Neural crest cell (in vitro differentiated cells): ENCODE measurements at places on chromosomes 3 and 15.

DNA sequence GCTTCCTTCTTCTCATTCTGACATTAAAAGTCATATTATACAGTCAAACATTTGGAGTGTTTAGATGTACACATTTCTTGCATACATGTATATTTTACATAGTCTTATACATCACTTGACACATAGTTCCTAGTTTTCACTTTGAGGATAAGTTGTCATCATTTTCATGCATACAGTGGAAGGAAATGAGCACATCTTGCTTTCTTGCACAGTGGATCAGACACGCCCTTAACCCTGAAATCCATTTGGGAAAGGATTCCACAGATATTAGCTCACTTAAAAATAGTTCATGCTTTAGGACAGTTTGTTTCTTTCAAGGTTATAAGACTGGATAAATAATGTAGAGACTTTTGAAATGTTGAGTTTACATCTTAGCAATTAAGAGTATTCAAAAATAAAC, 148.6 kb upstream of the MME start:
- no peak for DNase-seq

GRCh38 chr3:98897701-98898100, 3.8 kb downstream of the DCBLD2 start:
- DNase-seq, result no peak

- DNase-seq, result no peak
Observed at GRCh38 chr15:71685420-71685993, 124.8 kb upstream of the NR2E3 start.

- no peak for DNase-seq
Observed at GRCh38 chr15:99435113-99435695, 130.6 kb upstream of the MEF2A start.

DNA sequence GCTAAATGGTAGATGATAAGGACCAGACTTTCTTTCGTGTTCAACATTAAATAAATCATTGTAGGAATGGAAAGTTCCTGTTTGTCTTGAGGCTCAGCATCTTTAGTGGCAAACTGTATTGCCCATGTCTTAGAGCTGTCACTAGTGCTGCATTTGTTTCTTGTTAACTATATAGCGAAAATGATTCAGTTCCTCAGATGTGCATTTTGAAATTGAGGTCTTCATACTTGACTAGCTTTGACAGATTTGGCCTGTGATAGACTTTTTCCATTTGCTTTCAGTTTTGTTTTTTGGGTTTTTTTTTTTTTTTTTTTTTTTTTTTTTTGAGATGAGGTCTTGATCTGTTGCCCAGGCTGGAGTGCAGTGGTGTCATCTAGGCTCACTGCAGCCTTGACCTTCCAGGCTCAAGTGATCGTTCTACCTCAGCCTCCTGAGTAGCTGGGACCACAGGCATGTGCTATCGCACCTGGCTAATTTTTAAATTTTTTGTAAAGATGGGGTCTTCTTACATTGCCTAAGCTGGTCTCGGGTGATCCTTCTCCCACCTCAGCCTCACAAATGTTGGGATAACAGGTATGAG, 9.5 kb upstream of the RPLP1 start:
- DNase-seq, result no peak
